AG09309 (cell line): ENCODE measurements at places on chromosomes 16 and 17.
A peak's percentile ranks its signal among the peaks of the same experiment; 100 is the strongest.

DNA sequence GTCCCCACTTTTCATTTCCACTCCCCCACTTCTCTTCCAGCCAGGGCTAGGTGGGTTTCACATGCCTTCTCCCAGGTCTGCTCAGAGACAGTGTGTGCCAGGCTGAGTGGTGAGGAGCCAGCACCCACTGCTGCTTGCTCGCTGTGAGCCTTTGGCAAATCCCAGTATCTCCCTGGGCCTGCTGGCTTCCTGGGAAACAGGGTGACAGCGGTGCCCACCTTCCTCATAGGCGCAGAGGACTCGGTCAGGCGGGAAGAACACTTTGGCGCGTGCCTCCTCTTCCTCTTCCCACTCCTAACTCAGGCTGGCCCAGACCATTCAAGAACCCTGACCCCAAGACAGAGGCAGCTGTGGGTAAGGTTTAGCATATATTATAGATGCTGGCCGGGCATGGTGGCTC, 456 bp upstream of the PRSS53 start:
- DNase-seq: no peak

- no peak for DNase-seq
Measured at GRCh38 chr17:82154881-82155331, 56.9 kb upstream of the FASN start.

- no peak for DNase-seq
Measured at GRCh38 chr17:47162013-47162622, 27.0 kb downstream of the CDC27 start.

DNA sequence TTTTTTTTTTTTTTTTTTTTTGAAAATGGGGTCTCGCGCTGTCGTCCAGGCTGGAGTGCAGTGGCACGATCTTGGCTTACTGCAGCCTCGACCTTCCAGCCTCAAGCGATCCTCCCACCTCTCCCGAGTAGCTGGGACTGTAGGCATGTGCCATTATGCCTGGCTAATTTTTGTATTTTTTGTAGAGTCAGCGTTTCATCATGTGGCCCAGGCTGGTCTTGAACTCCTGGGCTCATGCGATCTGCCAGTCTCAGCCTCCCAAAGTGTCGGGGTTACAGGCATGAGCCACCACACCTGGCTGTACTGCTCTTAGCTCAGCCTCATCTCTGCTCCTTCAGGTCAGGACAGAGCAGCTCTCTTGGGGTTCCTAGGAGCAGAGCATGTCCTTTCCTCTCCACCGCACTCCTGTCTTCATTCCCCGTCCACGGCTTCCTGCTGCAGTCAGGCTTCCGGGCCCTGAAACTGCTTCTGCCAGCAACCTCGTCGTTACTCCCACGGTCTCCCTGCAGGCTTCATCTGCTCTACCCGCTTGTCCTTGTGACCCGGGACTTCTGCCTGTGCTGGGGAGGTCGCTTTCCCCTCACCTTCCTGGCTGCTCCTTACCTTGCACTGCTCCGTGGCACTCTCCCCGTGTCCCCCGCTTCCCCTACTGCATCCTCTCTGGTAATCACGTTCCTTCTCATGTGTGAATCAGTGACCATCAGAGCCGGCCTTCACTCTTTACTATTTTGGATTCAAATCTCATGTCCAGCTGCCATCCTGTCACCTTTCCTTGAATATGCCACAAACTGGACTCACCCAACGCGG, 38.0 kb downstream of the PRMT7 start:
- DNase-seq: no peak

- DNase-seq: no peak
Measured at GRCh38 chr16:69599731-69600130, 34.0 kb downstream of the NFAT5 start.

- peak; percentile 88 for DNase-seq
Measured at GRCh38 chr17:31787857-31788570, 71.0 kb downstream of the COPRS start.

DNA sequence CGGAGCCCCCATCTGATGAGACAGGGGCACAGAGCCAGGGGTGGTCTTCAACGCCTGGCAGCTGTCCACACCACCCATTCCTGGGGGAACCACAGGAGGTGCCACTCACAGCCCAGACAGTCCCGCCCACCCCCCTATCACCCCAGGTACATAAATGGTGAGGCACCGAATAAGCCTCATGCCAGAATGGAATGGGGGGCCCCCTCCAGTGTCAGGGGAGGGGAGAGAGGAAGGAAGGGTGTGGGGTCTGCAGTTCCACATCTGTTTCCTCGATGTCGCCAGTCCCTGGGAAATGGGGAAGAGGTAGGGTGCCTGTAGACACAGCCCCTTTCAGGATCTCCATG, 1.7 kb downstream of the TMC6 start:
- no peak for DNase-seq

GRCh38 chr16:30535777-30536190, 1.1 kb upstream of the ZNF747 start:
- no peak for DNase-seq

DNA sequence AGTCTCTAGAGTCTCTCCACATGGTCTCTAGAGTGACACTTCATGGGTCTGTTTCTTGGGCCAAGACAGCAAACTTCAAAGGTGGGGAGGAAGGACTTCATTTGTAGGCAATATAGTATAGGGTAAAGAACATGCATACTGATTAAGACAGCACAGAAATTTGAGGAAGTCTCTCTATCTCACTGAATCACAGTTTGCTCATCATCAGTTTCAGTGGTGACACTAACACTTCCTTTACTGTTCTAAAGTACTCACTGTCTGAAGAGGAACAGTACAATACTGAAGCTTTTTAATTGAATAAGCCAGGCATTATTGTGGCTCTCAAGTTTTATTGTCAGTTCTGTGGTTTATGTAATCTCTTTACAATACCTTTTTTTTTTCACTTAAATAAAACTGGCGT, 656.4 kb upstream of the CDH8 start:
- DNase-seq: no peak

DNA sequence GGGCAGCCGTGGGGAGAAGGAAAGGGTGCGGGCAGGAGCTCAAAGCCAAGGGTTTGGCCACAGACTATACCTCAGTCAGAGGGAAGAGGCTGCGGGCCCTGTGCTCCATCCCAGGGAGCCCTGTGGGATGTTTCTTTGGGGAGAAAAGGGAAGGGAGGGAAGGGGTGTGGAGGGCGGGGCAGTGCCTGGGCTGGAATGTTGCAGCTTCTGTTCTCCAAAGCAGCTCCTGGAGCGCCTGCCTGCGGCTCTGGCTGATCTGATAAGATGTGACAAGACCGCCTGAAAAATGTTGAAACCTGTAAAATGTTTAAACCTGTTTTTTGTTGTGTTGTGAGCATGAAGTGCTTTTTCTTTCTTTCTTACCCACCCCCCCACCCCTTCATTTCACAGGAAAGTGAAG, 32.8 kb downstream of the WNT3 start:
- DNase-seq: no peak

DNA sequence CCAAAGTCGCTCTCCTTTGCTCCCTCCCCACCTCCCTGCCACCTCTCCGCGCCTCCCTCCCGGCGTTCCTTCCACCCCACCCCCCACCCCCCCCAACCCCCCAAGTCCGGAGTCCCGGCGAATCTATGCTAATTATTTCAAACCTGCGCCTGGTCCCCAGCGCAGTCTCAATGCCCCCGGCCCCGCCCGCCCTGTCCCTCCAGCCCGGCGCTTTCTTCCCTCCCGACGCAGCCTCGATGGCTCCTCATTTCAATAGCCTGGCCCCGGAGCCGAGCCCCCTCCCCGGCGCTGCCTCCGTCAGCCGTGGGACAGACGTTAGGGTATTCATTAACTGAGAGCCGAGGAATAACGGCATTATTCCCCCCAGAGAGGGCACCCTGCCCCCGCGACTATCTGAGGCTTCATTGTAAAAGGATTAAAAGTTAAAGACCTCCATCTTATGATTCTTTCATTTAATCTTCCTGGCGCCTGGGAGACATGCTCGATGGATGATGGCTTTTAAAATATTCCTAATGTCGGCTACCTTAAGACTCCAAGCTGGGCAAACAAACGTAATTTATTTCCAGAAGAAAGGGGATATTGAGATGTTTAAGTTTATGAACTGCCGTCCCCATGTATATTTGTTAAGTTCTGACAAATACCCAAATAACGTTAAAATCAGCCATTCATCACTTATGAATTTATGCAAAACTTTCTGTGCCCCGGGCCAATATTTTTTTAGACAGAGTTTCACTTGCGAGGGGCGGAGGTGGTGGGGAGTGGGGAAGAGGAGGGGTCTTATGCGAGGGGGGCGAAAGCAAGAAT, 3.4 kb downstream of the NOG start:
- no peak for DNase-seq

GRCh38 chr17:83123896-83124801, 44.7 kb downstream of the METRNL start:
- no peak for DNase-seq

DNA sequence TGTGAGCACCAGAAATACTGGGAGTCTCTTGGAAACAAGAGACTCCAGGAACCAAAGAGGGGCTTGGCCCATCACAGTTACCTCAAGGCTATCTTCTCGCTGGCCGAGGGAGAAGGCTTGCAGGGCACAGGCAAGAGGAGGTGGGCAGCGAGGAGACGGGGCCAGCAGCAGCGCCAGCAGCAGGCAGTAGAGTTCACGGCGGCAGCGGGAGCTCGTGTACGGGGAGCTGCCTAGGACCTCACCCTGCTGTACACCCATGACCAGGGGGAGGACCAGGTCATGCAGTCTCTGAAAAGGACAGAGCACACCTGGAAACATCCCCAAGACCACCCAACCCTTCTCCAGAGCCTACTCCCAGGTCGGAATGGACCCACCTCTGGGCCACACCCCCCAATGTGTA, 30.8 kb downstream of the PELP1 start:
- DNase-seq: no peak

DNA sequence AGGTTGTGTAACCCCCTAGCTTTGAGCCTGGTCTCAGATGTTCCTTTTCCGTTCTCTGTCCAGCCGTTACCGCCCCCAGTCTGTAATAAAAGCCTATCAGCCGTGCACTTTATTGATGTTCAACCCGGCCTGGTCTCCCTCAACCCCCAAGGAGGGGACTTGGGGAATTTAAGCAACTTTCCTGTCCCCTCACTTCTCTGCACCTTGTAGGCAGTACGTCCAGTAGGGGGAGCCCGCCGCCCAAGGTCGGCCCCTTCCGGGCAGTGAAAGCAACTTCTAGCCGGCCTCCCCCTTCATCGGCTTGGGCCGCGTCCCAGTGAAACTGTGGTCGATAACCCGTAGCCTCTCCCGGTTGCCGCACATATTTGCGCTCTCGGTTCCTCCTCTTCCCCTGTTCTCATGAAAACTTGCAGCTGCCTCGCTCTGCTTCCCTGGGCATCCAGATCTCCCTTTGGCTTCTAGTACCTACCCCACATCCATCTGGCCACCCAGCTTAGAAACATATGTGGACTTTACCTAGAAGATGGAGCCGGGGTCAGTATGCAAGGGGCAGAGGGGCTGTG, 7.9 kb downstream of the PNPO start:
- peak; percentile 47 for DNase-seq

GRCh38 chr17:14082848-14083247, 13.5 kb downstream of the COX10 start:
- DNase-seq: no peak

DNA sequence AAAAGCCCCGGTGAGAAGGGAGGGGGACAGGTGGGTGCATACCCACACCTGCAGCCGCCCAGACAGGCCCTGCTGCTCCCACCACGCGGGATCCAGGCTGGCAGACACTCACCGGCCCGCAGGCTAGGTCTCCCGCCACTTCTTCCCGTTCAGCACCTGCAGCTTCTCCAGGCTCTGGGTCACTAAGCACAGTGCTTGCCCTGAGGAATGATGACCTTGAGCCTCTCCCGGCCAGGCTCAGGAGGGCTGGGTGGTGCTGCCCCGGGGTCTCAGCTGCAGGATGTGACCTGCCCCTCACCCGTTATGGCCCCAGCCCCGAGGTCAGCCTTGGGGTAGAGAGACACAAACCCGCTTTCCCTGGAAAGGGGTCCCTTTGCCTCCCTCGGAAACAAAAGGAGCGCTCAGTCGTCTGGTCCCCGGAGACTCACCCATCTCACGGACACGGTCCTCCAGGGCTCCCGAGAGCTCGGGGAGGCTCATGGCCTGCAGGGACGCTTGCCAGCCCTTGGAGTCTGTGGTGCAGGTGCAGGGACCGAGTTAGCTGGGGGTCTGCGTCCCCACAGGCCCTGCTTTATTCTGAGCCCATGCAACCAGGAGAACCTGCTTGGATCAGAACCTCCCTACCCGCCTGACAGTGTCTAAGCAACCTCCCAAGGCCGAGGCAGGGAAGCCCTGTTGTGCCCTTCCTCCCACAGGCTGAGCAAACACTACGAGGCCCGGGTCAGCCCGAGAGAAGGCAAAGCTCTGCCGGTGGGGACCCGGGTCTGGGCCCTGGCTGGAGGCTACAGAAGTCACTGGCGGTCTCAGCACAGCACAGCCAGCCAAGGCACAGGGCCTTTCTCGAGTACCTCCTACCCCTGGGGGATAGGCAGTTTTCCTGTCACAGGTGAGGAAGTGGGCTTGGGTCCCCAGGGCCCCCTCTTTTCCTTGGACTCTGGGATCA, 3.8 kb downstream of the NUDT16L1 start:
- DNase-seq: no peak

- DNase-seq: no peak
Measured at GRCh38 chr16:4415538-4416199, 727 bp downstream of the CORO7 start.
